Activated B cell treated with CpG ODN at 0.5 μM for 24 hours (primary cell): ENCODE measurements at places on chromosomes 6 and 20. TPM values are rescaled to one million over a fixed set of nuclear protein-coding genes. Genes with fewer than 3 reads are reported as not detected.

Gene RAB5IF
- 54.9 and 55.7 TPM in 2 replicates for total RNA-seq

Gene MCCD1
- total RNA-seq: not detected in 2 replicates

DNA sequence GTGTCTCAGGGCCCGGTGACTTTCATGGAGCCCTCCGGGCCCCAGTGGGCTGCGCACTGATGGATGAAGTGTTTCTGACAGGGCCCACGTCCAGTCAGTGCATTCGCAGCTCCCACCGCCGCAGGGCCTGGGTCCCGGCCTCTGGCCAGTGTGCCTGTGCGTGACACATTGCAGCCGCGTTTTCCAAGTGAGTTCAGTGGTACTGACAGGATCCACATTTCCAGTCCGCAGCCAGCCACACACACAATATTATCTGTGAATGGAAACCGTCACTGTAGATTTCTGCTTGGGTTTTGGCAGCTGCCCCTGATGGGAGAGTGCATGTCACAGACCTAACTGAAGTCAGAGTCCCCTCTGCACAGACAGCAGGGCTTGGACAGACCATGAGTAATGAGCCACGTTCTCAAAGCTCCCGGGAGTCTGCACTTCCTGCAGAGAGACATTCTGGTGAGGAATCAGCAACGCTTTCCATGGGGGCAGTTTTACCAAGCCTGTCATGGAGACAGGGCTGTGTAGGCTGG, 171.4 kb downstream of the MYLK4 start:
- DNase-seq: no peak
- no peaks in the 10 kb centered on the region for H3K4me1 ChIP-seq
- H3K4me3 ChIP-seq: no peak overlapping the region
- H3K27me3 ChIP-seq: peaks cover 17% of the 10 kb centered on the region

DNA sequence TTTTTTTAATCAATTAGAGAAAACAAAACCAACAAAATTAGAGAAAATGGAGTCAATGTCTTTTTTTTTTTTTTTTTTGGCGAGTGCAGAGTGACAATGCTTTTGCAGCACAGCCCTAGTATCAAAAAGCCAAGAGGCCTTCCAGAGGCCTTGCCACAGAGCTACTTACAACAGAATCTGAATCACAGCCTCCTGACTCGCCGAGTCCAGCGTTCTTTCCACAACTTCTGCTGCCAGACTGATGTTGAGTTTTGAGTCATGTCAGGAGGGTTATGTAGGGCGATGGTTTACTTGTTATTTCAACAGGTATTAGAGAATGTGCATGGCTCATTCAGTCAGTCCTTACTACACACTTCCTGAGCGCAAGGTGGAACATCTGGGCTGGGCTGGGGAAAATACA, 88.6 kb downstream of the FNDC1 start:
- DNase-seq: no peak
- no peak overlapping the region for H3K4me3 ChIP-seq
- H3K36me3 ChIP-seq: no peaks in the 10 kb centered on the region
- peaks cover 5% of the 10 kb centered on the region for H3K27me3 ChIP-seq
